ENCODE measurements at places on chromosomes 3 and 15. TPM values are rescaled to one million over a fixed set of nuclear protein-coding genes. Genes with fewer than 3 reads are reported as not detected.

Gene HGD
- not detected for total RNA-seq

Gene ALAS1
- 46.7 TPM for total RNA-seq

Gene CD200R1
- total RNA-seq = not detected

Gene TRANK1
- total RNA-seq = 5.8 TPM

Gene SCN5A
- total RNA-seq = 3.7 TPM

Gene GOLGA8J
- not detected for total RNA-seq

Gene HDC
- total RNA-seq = not detected

Gene BCL2A1
- 0.19 TPM for total RNA-seq

Gene PTPRG
- total RNA-seq = 41.6 TPM

Gene MAGI1
- total RNA-seq = 44.2 TPM

Gene SLC27A2
- total RNA-seq = not detected

Gene GABRB3
- not detected for total RNA-seq

Gene ANKUB1
- total RNA-seq = not detected

Gene OGG1
- 16.0 TPM for total RNA-seq

Gene FGF12
- 0.28 TPM for total RNA-seq

Gene SRGAP3
- total RNA-seq = under 0.01 TPM

Gene RAMAC
- total RNA-seq = 26.8 TPM

Gene MUC20
- 0.09 TPM for total RNA-seq

Gene SUSD5
- total RNA-seq = 1.9 TPM

Gene KLHL40
- not detected for total RNA-seq

Gene RHOV
- total RNA-seq = under 0.01 TPM

Gene SERPINI2
- not detected for total RNA-seq

Gene GOLGA8M
- total RNA-seq = 0.09 TPM

Gene EXOG
- 12.9 TPM for total RNA-seq

Gene CCDC54
- not detected for total RNA-seq

Gene LRIG1
- total RNA-seq = 54.8 TPM

Gene PLSCR4
- total RNA-seq = 94.1 TPM

Gene FEZF2
- total RNA-seq = not detected

Gene BSN
- total RNA-seq = under 0.01 TPM

Gene IL17RB
- not detected for total RNA-seq

Gene CPA3
- 3.1 TPM for total RNA-seq

Gene CAPN3
- 0.28 TPM for total RNA-seq

Gene ADIPOQ
- total RNA-seq = under 0.01 TPM

Gene ATP13A3
- total RNA-seq = 167 TPM

Gene NT5DC2
- total RNA-seq = 61.9 TPM

Gene PPP1R14D
- total RNA-seq = not detected

Gene MEF2A
- 16.2 TPM for total RNA-seq

Gene TMEM212
- total RNA-seq = not detected

Gene IL16
- total RNA-seq = 0.19 TPM

Gene CPN2
- not detected for total RNA-seq

Gene LXN
- 76.1 TPM for total RNA-seq

Gene LRRIQ4
- not detected for total RNA-seq

Gene TICRR
- total RNA-seq = 2.6 TPM

Gene CYP1A1
- 5.5 TPM for total RNA-seq

Gene AHSG
- total RNA-seq = not detected

All from endothelial cell of coronary artery (primary cell).